Activated T-cell treated with anti-CD3 and anti-CD28 coated beads, Interleukin-2, amount 50 U/mL, for 48 hours (primary cell): ENCODE measurements at places on chromosomes 7 and 10.

DNA sequence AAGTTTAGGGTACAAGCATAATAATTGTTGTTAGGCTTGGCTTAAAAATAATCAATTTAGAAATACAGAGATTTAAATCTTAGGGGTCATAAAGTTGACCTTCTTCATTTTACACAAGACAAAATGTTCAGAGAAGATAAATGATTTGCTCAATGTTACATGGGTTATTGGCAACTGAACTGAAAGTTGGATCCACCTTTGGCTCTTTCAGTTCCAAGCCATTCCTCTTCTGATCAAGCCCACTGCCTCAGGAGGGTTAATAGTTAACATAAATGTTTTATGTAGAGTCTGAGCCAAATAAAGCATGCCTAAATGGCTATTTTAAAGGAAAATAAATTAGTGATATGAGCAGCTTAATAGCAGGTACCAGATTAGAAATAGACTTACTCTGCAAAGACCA lies 79.1 kb upstream of the RHOBTB1 start:
- DNase-seq, result no peak

DNA sequence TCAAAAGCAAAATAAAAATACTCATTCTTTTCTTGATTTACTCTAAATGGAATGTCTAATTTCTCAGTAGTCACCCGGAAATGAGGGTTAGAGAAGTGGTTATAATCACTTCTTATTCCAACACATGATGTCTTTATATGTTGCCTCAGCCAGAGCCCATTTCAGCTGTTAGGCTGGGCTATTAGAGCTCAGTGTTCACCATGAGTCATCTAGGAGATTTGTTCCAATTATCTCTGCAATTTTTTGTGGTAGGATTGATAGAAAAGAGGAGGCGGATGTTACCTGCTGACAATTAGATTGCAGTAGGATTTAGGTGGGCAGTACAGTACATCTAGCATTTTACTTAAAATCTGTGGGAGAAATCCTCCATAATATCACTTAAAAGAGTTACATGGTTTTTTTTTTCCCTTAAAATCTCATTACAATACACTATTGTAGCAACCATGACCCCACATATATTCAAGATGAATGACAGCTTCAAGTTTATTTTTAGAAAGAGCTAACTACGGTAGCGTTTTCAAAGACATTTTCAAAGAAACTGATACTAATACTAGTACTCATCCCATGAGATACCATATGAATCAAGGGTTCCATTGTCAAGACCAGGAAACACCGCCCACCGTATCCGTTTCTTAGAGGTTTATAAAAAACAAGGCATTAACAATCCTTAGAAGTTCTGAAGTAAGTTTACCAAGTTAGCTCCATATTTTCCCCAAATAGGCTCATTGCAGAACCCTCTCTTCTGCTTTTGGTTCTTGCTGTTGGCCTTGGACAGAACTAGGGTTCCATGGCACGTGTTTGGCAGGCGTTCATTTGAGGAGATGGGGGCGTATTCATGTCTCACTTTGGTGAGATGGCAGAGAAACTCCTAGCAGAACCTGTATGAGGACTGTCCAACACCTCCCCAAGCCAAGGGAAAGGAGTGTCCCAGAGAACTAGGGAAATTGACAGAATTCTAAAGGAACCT lies 10.4 kb downstream of the CPA2 start:
- DNase-seq, result peak; percentile 62

- DNase-seq, result no peak
These were observed 27.1 kb downstream of the DUSP5 start for GRCh38 chr10:110524859-110525232.

DNA sequence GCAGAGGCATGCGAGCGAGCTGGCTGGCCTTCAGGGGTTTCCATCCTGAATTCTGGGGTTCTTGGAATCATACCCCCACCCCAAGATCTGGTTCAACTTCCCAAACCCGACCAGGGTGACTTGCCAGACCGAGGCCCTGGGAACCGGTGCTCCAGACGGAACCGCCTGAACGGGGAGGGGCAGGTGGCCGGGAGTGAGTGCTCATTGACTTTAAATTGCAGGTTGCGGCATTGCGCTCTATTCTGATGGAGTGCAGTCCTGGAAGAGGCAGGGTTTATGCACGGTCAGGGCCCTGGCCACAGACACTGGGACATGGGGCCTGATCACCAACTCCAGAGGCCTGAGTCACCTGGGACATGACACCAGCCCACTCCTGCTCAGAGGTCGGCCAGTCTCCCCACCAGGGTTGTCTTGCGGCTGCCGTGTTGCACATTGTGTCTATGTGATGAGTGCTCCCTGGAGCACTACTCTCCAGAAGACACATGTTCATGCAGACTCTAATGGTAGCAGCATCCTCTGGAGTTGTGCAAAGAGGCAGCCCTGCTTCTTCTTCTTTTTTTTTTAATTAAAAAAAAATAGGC lies 5.8 kb upstream of the DDIT4 start:
- DNase-seq, result no peak

DNA sequence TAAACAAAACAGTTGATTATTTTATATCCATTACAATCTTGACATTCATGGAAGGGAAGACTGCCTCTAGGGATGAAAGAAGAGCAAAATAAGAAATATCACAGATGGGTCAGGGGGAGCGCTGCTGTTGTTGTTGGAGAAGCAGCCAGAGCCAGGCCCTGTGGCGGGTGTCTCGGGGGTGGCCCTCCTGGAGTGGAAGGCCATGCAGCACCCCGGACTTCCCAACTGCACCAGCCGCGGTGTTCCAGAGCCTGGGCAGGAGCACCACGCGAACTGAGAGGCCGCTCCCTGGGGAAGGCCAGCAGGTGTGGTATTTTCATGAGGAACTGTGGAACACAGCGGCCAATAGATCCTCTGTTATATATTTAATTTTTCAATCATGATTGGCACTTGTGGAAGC lies 72.4 kb upstream of the VSTM2A start:
- DNase-seq, result no peak

- no peak for DNase-seq
These were observed 3.2 kb upstream of the VSIR start for GRCh38 chr10:71776481-71776925.

GRCh38 chr7:71465741-71466189 lies 333.8 kb downstream of the GALNT17 start:
- DNase-seq, result no peak

DNA sequence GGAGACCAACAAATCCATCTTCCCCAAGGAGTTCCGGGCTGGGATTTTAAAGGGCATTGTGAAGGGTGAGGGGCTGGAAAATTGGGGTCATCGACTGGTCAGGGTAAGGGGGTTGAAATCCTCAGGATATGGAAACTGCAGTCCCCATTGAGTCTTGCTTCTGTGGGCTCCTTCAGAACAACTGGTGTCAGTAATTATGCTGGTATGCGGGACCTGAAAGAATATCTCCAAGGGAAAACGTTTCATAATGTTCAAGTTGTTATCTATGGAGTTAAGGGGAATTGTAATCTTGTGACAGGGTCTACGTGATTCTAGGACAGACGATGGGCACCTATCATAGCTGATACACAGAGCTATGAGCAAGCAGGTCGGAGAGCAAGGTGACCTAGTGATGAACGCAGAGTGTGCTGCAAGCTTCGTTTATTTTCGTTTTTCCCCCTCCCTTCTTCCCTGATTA lies 494 bp upstream of the RHBDD2 start:
- no peak for DNase-seq

DNA sequence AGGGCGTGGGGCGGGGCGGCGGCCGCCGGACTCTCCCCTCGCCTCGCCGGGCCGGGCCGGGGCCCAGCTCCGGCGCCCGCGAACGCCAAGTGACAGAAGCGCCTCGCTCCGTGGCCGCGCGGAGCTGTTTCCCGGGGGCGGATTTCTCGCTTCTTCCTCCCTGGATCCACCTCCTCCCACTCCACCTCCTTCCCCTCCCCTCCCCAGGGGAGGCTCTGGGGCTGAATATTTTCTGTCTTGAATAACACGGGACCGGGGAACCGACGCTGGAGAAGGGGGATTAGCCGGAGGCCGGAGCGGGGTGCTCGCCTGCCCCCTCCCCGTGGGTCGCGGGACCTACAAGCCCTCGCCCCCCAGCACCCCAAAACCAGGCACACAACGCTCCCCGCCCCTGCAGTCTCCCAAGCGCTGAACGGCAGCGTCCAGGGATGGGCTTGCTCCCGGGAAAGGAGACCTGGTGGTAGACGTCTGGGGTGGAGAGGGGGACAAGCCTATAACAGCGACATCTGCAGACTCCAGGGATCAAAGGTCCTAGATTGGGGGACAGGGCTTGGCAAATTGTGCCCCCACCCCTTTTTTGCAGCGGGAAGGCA lies at the start of gene ARHGAP21:
ARHGAP21 (minus strand) TSS at position 100 of the 593 bp plus-strand sequence. CDS start 1,988 bp downstream, outside the sequence.
- no peak for DNase-seq

DNA sequence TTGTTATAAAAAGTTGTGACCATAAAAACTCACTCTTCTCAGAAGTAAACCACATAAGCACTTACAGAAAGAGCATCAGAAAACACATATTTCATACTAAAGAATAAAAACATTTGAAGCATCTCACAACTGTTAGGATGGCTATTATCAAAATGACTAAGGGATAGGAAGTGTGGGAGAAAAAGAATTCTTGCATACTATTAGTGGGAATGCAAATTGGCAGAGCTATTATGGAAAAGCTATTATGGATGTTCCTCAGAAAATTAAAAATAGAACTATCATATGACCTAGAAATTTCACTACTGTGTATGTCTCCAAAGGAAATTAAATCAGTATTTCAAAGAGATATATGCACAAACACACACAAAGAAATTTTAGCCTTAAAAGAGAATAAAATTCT lies 25.2 kb upstream of the POT1 start:
- DNase-seq, result no peak

DNA sequence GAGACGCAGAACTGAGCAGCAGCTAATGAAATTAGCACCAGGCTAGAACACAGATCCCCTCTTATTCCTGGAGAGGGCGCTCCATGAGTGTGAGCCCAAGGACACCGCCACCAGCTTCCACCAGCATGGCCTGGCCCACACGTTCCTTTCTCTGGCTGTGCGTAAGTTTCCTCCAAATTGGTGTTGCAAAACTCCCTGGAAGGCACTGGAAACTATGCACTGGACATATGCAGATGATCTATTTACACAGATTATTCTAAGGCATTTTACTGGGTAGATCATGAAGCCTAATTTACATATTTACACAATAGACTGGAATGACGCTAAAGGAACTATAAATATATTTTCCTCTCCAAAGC lies 455.6 kb upstream of the FOXK1 start:
- DNase-seq, result no peak

DNA sequence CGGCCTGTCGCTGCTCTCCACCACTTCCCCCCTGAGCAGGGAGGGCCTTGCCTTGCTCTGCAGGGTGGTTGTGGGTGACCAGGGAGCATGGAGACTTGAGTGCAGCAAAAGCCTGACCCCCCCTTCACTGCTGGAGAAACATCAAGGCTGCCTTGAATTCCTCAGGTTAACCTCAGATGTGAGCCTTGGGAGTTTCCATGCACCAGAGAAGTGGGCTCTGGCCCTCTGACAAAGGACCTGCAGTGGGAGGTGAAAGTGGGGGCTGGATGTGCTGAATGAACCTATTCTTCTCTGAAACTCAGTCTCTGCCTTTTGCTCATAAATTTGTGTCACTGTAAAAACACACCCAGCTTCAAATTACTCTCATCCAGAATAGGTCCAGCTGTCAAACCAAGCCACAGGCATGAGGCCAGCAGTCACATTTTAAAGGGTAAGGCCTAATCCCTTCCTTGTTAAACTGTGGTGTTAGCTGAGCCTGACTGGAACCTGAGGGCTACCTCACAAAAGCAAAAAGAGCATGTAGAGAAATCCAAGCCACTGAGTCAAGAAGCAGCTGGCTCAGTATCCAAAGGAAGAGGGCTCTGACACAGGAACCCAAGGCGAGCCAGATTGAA lies 356.8 kb downstream of the CCSER2 start:
- no peak for DNase-seq

DNA sequence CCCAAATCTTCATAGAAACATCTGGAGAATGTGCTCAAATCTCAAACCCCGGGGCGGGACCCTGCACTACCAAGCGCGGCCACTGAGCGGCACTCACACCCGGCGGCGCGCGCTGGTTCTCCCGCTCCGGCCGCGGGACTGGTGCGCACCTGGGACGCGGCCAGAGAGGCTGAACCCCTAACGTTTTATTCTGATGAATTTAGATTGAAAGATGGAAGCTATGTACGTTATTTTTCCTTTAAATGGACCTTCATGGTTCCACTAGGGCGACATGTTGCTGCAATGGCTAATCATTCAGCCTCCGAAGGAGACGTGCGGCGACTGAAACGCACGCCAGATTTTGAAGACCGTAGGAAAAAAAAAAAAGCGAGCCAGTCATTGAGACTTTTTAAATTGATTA lies 107.0 kb upstream of the INSIG1 start:
- DNase-seq, result peak; percentile 86

DNA sequence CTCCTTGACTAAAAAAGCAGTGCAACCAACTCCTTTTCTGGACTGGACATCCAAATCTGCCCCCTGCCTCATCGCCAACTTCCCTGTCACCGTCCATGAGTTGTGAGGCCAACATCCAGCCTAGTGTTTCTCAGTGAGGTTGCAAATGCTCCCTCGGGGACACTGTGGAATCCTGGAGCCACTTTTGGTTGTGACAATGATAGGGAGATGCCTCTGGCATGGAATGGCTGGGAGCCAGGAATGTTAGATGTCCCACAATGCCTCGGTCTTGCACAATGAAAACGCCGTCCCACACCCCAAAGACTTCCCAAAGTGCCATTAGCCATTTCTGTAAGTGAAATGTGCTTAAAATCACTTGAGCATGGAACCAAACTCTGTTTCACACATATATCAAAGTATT lies 105.2 kb downstream of the OSBPL3 start:
- DNase-seq, result no peak

DNA sequence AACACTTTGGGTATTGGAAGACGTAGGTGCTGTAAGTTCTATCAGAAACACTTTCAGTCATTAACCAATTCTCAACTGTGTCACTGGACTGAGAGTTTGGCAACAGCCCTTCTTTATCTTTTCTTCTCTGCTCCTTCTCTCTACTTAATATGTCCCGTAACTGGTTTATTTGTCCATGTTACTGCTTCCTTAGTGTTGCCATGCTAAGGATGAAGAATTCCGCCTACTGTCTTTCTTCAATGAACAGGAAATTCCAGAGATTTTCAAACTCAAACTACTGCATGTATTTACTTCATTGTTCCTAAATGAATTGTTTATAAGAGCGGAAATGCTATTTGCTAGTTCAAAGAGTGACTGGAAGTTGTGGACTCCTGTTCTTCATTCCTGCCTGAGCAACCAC lies 143.7 kb downstream of the TAX1BP1 start:
- no peak for DNase-seq

DNA sequence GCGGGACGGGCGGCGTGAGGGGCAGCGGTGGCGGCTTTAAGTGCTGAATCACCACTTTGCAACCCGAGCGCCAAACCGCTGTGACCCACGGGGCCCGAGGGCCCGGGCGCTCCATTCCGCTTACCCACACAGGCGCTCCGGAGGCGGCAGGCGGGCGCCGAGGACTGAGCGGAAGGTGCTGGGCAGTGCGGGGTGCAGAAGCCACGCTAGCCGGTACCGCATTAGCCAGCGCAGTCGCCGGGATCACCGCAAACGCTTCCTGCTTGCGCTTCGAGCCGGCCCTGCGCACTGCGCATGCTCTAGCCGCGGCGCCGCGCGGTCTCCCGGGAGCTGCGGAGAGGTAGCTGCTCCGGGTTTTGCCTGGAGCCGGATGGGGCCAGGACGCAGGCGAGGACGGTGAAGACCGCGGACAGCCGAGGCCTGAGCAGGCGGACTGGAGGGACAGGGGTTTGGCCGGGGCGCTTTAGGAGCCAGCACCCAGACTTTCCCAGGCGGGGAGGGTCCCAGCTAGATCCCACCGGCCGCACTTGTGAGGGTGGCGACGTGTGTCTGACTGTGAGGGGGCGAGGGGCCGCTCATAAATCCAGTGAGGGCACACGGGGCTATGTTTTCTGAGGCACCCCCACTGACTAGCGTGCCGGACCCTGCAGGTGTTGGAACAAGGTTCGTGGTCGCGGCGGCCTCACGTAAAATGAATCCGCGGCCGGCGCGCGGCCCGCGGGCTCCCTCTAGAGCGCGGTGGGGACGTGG lies at the start of gene IDE:
IDE (minus strand) TSS at position 296 of the 750 bp plus-strand sequence; CDS start at position 222, 74 bp downstream.
- DNase-seq, result peak; percentile 88
